ENCODE measurements at places on chromosomes 16 and 17.

GRCh38 chr16:79826732-79827475 is 226.4 kb upstream of the MAF start:
- no peak for DNase-seq

- DNase-seq, result no peak
These were observed 175.3 kb upstream of the FAM20A start for GRCh38 chr17:68776451-68776850.

- DNase-seq, result peak; percentile 84
These were observed 8.8 kb downstream of the SLC26A11 start for GRCh38 chr17:80229011-80229410.

GRCh38 chr16:81639931-81640680 is 139.0 kb upstream of the PLCG2 start:
- no peak for DNase-seq

GRCh38 chr16:1812732-1813163 is 13.9 kb downstream of the HAGH start:
- peak; percentile 89 for DNase-seq
